Esophagus squamous epithelium (tissue), 5 donors: ENCODE measurements at places on chromosomes 3 and 15.

- no peak for DNase-seq
Measured at GRCh38 chr3:64608741-64609140, 79.1 kb downstream of the ADAMTS9 start.

- no peak for DNase-seq
Measured at GRCh38 chr15:101012326-101013200, 93.4 kb downstream of the LRRK1 start.

- no peak for DNase-seq
Measured at GRCh38 chr3:188754267-188754666, 417.5 kb upstream of the TPRG1 start.

DNA sequence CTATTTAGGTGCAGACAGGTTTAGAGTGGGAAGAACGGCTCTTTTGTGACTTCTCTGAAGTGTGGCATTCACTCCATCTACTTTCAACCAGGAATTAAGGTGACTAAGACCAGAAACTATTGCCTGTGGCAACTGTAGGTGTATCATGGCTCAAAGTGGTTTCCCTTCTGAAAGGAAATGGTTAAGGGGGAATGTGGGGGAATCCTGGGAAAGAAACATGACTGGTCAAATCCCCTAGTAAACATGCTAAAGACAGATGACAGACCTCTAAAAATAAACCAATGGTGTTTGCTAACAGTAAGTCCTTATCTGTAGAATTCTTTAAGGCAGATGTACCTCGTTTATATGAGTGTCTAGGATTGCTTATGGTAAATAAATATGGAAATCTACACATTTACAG, 56.9 kb downstream of the MEGF11 start:
- no peak for DNase-seq

DNA sequence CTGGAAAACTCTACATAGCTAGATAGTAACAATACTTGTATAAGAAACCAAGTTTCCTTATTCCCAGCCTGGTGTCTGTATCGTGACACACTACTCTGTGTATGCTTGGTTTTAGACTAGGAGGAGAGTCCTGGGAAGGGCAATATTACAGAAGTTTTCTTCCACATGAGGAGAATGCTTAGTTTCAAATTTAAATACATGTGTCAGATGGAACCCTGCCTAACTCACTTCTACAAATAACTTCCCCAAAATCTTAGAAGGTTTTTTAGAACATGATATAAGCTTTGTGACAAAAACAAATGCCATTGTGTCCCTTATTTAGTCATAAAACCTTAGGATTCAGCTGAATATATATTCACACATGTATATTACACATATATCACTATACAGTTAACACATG, 7.2 kb upstream of the IL20RB start:
- DNase-seq = no peak

- no peak for DNase-seq
Measured at GRCh38 chr15:64070965-64071851, 22.4 kb downstream of the CIAO2A start.

DNA sequence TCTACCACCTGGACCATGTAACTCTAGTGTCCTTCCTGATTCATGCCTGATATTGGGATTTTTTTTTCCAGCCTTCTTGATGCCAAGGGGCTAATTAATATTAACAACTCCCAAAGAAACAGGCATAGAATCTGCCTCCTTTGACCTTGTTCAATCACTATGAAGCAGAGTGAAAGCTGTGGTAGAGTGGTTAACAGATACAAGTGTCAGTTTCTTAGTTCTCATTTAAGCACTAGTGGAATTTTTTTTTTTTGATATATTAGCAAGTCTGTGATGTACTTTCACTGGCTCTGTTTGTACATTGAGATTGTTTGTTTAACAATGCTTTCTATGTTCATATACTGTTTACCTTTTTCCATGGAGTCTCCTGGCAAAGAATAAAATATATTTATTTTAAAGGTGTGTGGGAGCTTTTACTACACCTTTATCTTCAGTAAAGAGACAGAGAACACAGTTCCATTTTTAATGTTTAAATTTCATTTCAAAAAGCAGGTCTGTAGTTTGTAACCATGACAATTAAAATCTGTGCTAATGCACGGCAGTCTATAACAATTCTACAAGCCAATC, 67.1 kb downstream of the TOP2B start:
- DNase-seq = no peak

- DNase-seq = no peak
Measured at GRCh38 chr3:60086811-60087210, 1037.0 kb upstream of the CFAP20DC start.

GRCh38 chr15:101828774-101829173, 16.8 kb downstream of the OR4F15 start:
- no peak for DNase-seq

DNA sequence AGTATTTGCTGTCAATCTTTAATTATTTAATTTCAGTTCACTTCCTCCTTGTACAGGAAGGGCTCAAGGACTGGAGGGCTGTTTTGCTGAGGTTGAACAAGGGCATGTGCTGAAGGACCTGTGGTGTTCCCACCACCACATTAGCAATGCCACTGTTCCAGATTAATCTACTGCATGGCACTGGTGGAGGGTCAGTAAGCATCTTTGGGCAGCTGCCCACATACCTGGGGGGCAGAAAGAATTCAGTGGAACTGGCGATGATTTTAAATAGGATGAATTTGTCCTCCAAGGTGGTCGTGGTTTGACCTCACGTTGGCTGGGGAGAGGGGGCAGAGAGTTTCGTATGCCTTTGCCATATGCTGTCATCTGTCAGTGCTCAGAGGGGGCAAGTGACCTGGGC, 244.8 kb downstream of the TLE3 start:
- no peak for DNase-seq

DNA sequence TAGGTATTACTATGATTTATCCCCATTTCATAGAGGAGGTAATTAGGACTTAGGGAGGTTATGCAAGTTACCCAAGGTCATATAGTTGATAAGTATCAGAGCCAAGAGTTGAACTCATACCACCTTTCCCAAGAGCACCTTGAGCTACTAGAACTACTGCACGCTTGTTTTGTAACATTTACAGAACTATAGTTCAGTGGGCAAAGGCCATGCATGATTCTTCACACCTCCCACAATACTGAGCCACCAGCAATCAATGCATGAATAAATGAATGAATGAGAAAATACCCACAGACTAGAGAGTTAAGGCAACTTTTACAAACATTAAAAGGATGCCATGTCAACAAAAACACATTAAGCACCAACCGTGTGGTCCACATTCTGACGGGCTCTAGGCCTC, 46.8 kb downstream of the LIPC start:
- no peak for DNase-seq

GRCh38 chr15:60917461-60918145, 311.5 kb downstream of the RORA start:
- DNase-seq = no peak

DNA sequence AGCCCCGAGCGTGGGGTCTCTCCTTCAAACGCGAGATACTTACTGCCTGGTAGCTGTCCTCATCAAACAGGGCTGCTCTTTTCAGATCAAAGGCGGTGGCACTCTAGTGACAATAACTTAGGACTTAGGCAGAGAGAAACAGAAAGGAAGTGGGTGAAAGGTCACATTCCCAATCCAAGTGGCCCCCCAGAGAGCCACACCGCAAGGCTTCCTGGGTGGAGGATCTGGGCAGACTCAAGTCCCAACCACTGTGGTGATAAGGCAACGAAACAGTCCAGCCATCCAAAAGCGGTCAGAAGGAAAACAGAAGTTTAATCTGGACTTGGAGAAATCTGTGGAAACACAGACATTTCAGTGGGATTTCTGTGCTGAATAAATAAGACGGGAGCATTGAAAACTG, 227.2 kb downstream of the ADAMTS17 start:
- no peak for DNase-seq

DNA sequence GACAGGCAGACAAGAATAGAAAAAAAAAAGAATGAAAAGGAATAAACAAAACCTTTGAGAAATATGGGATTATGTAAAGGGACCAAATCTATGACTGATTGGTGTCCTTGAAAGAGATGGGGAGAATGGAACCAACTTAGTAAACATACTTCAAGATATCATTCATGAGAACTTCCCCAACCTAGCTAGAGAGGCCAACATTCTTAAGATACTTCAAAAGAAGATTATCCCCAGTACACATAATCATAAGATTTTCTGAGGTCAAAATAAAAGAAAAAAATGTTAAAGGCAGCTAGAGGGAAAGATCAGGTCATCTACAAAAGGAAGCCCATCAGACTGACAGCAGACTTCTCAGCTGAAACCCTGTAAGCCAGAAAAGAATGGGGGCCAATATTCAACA, 91.4 kb upstream of the PSMD6 start:
- DNase-seq = no peak

DNA sequence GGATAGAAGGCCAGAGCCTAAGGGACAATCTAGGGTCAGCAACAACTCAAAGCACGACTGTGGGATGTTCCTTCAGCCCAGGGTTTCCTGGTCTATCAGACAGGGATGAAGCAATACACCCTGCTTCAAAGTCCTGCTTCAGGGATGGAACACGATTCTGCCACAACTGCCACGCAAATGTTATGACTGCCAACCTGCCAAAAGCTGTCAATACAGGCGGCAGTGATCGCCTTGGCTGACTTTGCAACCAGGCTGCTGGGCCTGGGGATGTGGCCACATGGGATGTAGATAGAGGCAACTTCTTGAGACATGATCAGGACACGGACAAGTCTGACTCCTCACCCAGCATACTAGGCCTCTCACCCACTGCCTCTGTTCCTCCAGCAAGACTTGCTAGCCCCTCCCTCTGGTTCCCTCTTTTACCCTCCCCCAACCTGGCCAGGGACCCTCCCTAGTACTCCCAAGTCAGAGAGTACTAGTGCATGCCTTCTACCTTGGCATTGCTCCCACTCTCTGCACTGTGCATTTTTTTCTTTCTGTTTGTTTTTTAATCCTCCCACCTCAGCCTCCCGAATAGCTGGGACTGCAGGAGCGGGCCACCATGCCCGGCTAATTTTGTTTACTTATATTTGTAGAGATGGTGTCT, 7.6 kb downstream of the CCDC12 start:
- DNase-seq = no peak

- no peak for DNase-seq
Measured at GRCh38 chr15:78638658-78639314, 2.2 kb downstream of the CHRNB4 start.

DNA sequence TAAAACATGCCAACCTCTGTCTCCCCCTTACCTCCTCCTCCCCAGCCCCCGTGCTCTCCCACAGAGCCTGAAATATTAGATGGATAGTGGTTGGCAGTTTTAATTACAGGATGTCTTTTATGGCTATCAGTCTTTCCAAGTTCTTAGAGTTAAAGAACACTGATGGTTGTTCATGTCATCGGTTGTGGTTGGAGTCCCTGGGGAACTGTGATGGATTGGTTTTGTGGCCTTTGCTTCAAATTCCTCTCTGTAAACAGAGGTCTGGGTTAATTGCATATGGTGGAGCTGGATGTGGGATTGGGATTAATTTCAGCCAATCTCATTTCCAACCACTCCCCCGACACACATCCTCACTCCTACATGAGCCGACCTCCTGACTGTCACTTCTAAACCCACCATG, 164.5 kb upstream of the PROK2 start:
- DNase-seq = no peak

DNA sequence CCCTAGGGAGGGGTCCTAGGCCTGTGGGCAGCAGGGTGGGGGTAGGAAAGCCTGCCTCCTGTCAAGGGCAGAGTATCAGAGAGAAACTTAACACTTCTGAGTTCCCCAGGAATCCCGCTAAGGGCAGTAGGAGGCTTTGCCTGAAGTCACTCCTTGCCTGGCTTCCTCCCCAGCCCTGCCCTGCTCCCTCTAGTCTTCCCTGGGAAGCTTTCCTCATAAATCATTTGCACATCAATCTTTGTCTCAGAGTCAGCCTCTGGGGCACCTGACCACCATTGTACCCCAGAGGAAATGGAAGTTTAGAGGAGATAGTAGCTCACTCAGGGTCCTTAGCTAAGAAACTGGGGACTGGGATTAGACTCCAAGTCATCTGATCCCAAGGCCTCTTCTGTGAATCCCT, 129.4 kb upstream of the TLE3 start:
- DNase-seq = no peak

DNA sequence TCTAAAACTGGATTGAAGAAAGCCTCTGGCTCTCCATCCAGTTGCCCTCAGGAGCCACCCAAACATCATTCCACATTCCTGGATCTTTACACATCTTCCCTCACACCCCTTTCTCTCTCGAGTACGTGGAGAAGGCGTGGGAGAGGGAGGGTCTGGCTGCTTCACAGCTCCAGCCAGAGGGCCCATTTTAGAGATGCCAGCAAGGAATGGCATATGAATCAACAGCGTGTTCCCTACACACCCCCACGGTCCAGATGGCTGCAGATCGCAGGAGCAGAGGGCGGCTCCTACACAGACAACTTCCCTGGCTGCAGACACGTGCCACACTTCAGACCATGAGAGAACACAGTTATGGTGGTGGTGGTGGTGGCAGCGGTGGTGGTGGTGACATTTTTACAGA, 280.1 kb downstream of the ERC2 start:
- DNase-seq = no peak

GRCh38 chr3:53113293-53114010, 16.8 kb downstream of the RFT1 start:
- no peak for DNase-seq

DNA sequence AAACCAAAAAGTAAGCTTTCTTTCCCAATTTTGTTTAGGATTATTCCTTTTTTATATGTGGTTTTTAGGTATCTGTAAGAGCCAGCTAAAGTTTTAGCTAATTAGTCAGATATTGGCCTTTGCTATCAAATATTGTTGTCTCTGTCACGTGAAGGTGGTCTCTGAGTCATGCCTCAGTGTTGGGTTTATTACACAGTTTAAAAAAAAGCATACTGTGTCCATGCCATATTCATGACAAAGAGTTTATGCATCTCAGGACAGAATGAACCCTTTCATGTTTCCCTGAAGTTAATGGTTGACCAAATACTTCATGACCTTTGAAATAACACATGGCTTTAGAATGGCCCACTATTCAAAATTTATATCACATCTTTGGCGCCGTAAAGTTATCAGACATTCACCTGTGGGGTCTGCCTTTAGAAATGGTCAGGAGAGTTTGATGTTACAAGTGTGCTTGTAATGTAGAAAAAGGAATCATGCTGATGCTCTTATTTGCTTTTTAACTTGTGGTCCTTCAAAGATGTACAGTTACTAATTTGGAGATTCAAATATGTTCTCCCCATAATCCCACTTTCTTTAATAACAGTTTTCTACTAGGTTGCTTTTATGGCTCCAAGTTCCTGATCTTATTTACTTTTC, 101.5 kb downstream of the MYRIP start:
- DNase-seq = no peak

GRCh38 chr3:171125010-171125409, 98.5 kb upstream of the SLC2A2 start:
- DNase-seq = no peak

DNA sequence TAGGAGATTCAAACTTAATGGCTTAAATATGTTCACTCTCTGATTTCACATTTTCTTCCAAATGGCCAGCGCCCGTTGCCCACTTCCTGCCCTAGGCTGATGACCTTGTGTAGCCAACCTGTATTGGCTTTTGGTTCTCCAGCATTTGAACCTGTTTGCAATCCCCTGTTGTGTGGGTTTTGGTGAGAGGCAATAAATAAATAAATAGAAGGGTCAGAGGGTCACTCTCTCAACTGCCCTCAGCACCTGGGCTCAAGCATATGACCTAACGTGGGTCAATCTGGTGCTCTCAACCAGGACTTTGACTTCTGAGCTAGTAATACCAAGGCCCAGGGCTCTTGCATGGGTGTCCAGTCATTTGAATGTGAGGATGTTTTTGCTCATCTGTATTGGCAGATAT, 1.8 kb upstream of the SRP14 start:
- no peak for DNase-seq

- DNase-seq = no peak
Measured at GRCh38 chr15:56797720-56798275, 64.5 kb upstream of the ZNF280D start.
